Ecto neural progenitor cell (in vitro differentiated cells): ENCODE measurements at places on chromosomes 11 and 22.

DNA sequence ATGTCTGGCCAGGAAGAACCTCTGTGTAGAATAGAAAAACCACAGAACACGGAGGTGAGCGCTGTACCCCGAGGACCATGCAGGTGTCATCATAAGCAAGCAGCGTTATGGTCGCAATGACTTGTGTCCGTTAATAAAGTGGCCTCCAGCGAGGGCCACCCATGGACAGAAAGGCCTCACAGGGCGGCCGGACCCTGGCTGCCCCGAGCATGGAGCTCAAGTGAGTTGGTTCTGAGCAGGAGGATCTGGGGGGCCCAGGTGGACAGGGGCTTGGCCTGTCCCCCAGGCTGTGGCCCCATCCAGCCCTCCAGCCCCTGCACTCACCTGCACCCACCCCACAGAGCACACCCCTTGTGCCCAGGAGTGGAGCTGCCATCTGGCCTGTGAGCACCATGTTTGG lies 133.8 kb downstream of the BRD1 start:
- no peak for DNase-seq

- no peak for DNase-seq
Measured at GRCh38 chr11:118153976-118154375, 1.4 kb upstream of the SCN4B start.

DNA sequence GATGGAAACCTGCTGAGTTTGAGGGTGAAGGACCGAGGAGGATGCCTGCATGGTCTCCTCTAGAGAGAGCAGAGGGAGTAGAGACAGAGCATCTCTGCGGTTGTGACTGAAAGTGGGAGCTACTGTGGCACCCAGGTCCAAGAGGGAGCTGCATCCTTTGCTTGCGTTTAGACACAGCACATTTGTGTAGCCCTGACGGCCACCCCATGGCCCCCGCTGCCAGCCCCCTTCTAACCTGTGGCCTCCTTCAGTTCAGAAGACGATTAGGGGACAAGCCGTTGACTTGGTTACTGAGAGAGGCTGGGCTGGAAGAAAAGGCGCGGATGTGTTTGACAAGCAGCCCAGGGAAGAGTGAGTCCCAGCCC lies 690.9 kb downstream of the BRD1 start:
- no peak for DNase-seq

DNA sequence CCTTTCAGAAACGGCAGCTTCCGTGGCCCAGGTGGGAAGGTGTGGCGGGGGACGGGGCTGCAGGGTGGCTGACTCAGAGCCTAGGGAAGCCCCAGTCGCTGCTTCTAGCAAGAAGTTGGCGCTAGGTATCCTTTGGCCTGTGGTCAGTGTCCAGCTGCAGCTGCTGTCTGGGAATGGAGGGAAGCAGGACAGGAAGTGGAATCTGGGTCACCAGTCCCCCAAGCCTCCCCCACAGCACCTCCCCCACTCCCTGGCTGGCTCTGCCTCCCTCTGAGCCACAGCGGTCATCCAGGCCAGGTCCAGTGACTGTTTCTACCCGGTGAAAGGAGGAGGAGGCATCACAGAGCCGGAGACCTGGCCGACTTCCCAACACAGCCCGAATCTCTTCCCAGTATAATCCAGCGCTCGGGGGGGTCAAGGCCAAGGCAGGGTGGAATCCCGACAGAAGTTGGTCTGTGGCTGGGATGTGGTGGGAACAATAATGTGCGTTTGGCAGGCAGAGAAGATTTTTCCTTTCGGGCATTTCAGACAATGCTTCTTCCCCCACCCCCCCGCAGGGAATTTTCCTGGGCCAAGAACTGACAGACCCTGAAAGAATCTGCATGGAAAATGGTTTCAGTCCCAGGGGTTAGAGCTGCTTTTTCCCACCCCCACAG lies 45.1 kb downstream of the C11orf96 start:
- no peak for DNase-seq

DNA sequence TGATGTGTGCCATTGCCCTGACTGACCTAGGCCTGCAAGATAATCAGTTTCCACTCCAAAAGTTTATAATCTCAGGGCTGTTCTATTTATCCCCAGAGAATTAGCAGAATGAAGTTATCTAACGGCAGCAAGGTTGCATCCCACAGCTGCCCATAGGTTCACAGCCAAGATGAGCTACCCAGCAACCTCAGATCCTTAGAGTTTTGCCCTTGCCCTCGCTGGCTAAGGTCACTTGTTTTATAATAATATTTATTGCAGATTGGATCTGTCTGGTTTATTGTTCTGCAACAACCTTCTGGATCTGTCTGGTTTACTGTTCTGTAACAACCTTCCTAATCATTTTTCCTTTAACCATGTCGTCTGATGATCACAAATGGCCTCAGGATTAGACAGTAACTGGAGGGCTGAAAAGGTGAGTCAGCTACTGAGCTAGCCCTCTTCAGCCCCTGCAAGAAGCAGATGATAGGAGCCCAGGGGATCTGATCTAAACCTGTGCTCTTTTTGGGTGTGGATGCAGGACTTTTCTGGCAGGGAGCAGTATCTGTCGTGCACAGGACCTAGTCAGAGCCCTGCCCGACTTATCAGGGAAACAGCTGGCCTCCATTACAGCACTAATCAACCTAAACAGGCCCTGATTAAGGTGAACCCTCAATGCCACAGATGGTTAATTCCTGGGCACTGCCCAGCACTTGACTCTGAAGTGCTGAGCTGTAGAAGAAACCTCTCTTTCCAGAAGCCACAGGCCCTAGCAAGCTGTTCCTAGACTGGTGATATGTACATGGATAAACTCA lies 642.9 kb upstream of the KIRREL3 start:
- DNase-seq: no peak

- no peak for DNase-seq
Measured at GRCh38 chr11:66542362-66542761, 3.5 kb downstream of the ZDHHC24 start.

- DNase-seq: no peak
Measured at GRCh38 chr11:79237091-79237490, 203.7 kb downstream of the TENM4 start.

DNA sequence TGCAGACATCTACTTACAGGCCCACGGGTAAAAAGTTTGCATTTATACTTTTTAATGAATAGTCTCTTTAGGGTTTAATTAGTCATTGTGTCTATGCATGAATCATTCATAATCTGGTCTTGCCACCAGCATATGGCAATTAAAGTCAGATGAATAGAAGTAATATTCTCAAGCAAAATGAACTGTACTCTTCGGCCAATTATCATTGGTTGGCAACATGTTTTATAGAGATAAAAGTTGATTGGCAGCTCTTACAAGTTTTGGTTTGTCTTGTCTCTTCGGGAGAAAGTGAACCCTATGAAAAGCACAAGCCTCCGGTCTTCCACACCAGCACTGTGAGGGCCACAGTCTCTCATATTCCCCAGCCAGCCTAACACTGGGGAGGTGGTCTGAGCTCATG lies 97.8 kb downstream of the OSBP2 start:
- DNase-seq: no peak

- peak; percentile 64 for DNase-seq
Measured at GRCh38 chr11:43989162-43989981, 46.9 kb downstream of the C11orf96 start.

- no peak for DNase-seq
Measured at GRCh38 chr22:35308480-35309021, 8.9 kb downstream of the TOM1 start.

- no peak for DNase-seq
Measured at GRCh38 chr11:127247261-127247851, 246.8 kb upstream of the KIRREL3 start.

GRCh38 chr22:24325105-24325757 lies 54.6 kb downstream of the SPECC1L start:
- DNase-seq: no peak

GRCh38 chr22:27776650-27776958 lies 25.0 kb downstream of the MN1 start:
- peak; percentile 61 for DNase-seq

DNA sequence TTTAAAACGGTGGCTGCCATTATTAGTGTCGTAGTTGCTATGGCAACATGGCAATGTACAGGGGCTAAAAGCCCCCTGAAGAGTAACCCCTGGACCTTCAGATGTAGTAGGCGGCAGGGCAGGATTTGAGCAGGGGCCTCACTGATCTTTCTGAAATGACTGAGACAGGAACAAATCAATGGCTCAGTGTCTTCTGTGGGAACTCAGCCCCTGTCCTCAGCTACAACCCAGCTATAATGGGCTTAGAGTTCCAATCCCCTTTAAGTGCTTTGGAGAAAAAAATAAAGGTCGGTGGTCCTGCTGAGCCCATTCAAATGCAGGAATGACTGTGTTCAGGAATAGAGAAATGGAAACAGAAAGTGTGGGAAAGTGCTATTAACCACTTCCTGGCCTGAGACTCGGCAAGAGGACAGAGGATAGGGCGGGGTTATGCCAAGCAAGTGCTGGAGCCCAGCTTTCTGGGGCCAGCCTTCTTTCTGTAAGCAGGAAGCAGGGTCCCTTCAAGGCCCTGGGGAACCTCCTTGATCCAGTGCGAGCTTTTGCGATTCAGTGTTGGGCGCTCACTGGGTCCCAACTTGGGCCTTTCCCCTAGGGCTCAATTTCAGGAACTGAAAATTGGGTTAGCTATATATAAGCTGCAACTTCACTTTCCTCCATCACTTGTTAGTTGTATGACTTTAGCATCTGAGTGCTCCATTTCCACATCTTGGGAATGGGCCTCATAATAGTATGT lies 6.1 kb upstream of the CD82 start:
- peak; percentile 77 for DNase-seq

- no peak for DNase-seq
Measured at GRCh38 chr11:123829745-123830144, 23.6 kb upstream of the OR6M1 start.

GRCh38 chr22:20380486-20380885 lies 13.5 kb upstream of the ZNF74 start:
- no peak for DNase-seq
